ENCODE measurements at places on chromosomes 2 and 18.

GRCh38 chr2:219615894-219616293, 11.5 kb upstream of the SLC4A3 start:
- no peaks in the 10 kb centered on the region for H3K27me3 ChIP-seq
- H3K36me3 ChIP-seq: peaks cover 8% of the 10 kb centered on the region
- no peak overlapping the region for H3K4me3 ChIP-seq
- no peak overlapping the region for H3K27ac ChIP-seq

- no peak for DNase-seq
- no peak overlapping the region for H3K4me3 ChIP-seq
- no peak overlapping the region for H3K27ac ChIP-seq
- no peaks in the 10 kb centered on the region for H3K27me3 ChIP-seq
- H3K36me3 ChIP-seq: peaks cover 1% of the 10 kb centered on the region
Observed at GRCh38 chr2:42757981-42758740, 5.8 kb downstream of the OXER1 start.

- DNase-seq: no peak
- H3K36me3 ChIP-seq: no peaks in the 10 kb centered on the region
- H3K27me3 ChIP-seq: no peaks in the 10 kb centered on the region
- H3K4me1 ChIP-seq: peaks cover 22% of the 10 kb centered on the region
- no peak overlapping the region for H3K27ac ChIP-seq
- H3K4me3 ChIP-seq: no peak overlapping the region
Observed at GRCh38 chr2:231640641-231641111, 48.0 kb downstream of the TEX44 start.

GRCh38 chr18:45774065-45774521, 50.1 kb downstream of the SLC14A1 start:
- H3K4me3 ChIP-seq: no peak overlapping the region
- no peak overlapping the region for H3K27ac ChIP-seq
- DNase-seq: no peak
- H3K4me1 ChIP-seq: peaks cover 23% of the 10 kb centered on the region

GRCh38 chr2:191178806-191179514, 28.2 kb upstream of the STAT4 start:
- no peak overlapping the region for H3K4me3 ChIP-seq
- no peak overlapping the region for H3K27ac ChIP-seq
- no peaks in the 10 kb centered on the region for H3K36me3 ChIP-seq
- peaks cover 15% of the 10 kb centered on the region for H3K4me1 ChIP-seq
